ENCODE measurements at places on chromosomes 5 and 9.

DNA sequence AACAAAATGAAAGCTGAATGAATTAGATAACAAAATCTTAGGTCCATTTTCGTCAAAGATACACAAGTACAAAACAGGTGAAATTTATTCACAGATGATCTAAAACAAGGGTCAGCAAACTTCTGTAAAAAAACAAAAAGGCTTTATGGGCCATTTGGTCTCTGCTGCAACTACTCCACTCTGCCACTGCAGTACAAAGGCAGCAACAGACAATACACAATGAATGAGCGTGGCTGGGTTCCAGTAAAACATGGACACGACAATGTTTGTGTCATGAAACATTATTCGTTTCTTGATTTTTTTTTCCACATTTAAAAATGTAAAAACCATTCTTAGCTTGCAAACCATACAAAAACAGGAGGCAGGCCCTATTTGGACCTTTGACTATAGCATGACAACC lies 71.9 kb downstream of the ECPAS start:
- DNase-seq, result no peak

DNA sequence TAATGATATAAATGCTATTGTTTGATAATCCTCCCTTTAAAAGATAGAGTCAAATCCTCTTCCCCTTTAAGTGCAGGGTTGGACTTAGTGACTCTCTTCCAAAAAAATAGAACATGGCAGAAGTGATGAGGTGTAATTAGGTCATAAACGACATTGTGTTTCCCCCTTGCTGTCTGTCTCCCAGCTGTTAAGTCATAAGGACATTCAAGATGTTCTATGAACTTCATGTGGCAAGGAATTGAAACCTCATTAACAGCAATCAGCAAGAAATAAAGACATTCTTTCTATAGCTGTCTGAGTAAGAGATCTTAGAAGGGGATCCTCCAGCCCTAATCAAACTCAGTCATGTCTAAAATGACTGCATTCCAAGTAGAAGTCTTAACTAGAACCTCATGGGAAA lies 3.3 kb upstream of the SLC25A46 start:
- DNase-seq, result no peak

DNA sequence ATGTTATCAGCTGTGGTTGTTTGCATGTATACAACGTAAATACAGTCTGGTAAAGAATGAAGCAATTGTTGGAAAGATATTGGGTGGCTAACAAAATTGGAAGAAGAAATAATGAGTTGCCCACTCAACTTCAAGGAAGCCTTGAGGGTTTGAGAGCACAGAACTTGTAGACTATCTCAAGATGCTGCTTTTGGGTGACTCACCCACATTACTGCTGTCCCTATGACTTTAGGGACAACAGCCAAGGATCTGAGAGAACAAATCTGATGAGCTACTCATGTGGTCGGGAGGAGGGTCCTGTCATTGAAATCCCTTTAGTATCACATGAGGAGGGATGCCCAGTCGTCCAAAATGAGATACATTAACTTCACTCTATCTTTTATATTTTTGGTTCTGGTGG lies 261.8 kb downstream of the GAS1 start:
- no peak for DNase-seq

DNA sequence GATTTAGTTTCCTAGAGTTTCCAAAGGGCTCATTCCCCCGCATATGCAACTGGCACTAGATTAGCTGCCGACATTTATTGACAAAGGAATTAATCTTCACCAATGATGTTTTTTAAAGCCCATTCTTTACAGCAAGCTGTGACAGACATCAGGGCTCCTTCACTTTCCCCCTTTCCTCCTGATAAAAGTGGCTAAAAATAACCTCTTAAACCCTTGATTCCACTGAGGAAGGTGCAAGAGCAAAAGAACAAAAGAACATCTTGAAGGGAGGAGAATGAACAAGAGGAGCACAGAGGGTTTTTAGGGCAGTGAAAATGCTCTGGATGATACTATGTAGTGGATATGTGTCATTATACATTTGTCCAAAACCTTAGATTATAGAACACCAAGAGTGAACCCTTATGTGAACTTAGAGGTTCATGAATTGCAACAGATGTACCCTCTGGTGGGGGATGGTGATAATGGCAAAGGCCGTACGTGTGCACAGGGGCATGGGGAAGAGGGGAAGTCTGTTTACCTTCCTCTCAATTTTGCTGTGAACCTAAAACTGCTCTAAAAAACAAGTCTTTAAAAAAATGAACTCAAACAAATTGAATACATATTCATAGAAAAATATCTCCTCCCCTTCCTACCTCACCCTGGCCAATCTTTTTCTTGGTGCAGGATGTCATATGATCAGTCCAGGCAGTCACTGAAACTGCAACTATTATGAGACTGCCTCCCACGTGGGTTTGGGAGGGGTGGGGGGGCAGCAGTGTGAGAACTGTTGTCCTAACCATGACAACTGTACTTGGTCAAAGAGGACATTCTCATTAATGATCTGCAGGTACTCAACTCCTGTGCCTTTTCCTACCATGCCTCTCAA lies 83.0 kb downstream of the MARCHF3 start:
- DNase-seq, result no peak

DNA sequence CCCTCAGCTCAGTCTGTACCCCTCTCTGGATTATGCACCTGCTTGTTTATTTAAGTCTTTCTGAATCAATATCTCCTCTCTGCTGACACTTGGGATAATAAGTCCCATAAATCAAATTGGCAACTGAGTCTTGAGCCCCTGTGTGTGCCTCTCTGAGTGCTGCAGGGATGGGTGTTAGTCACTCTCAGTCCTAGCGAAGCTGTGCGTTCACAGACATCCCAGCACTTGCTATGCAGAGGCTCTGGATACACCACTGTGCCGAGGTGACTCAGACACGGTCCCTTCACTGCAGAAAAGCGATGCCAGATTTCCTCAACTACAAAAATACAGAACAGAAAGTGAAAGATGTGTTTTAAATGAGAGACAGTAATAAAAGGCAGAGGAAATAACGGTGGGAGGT lies 4.1 kb upstream of the KCNMB1 start:
- peak; percentile 13 for DNase-seq

- no peak for DNase-seq
These were observed 5.8 kb upstream of the SOWAHA start for GRCh38 chr5:132807163-132807838.

DNA sequence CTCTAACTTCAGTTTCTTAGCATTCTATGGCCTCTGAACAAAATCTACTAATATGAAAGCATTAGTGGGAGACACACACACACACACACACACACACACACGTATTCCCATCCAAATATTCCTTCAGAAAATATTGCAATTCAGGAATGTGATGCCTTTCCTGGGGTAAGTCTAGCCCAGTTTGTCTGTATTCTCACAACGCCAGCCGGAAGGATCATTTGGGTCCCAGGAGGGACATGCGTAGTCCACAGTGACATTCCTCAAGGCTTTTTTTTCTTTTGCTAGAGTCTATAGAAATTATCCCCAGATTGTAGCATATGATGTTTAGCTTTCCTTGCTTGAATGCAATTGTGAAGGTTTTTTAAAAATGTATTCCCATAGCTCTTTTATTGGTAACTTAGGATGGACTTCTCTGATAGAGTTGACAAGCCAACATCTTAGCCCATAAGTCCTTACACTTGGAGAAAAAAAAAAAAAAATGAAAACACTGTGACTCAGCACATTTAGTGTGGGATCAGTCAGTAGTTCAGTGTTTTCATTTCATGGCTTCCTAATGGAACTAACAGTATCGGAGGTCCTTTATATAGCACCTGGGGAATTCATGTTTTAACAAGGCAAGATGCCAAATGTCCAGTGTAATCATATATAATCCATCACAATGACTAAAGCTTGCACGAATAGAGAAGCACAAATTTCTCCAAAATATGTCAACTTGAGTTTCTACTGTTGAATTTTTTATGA lies 316.5 kb downstream of the DIRAS2 start:
- no peak for DNase-seq

DNA sequence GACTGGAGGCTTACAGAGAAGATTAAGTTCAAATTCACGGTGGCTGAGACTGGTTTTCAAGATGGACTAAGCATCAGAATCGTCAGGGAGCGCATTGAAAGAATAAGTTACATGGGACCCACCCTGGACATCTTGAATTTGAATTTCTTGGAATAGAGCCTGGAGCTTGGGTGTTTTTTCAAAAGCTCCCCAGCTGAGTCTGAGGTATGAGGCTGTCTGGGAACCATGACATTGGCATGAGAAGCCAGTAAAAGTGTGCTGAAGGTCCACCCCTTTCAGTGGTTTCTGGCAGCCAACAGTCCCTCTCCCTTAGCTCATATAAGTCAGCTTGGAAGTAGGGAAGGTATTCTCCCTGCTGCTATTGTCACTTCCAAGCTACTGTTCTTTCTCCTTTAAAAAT lies 97.8 kb downstream of the MAST4 start:
- no peak for DNase-seq

All from activated CD4-positive, alpha-beta T cell treated with anti-CD3 and anti-CD28 coated beads, Interleukin-2, amount 50 U/mL, for 1 hour (primary cell).